Brain (organoid and tissue), 16 donors: ENCODE measurements at places on chromosomes 16 and 17.

- peak; percentile 10 for DNase-seq
Observed at GRCh38 chr17:64406321-64407200, 15.9 kb upstream of the PECAM1 start.

DNA sequence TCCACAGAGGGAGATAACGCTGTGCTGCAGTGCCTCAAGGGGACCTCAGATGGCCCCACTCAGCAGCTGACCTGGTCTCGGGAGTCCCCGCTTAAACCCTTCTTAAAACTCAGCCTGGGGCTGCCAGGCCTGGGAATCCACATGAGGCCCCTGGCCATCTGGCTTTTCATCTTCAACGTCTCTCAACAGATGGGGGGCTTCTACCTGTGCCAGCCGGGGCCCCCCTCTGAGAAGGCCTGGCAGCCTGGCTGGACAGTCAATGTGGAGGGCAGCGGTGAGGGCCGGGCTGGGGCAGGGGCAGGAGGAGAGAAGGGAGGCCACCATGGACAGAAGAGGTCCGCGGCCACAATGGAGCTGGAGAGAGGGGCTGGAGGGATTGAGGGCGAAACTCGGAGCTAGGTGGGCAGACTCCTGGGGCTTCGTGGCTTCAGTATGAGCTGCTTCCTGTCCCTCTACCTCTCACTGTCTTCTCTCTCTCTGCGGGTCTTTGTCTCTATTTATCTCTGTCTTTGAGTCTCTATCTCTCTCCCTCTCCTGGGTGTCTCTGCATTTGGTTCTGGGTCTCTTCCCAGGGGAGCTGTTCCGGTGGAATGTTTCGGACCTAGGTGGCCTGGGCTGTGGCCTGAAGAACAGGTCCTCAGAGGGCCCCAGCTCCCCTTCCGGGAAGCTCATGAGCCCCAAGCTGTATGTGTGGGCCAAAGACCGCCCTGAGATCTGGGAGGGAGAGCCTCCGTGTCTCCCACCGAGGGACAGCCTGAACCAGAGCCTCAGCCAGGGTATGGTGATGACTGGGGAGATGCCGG is 769 bp downstream of the CD19 start:
- no peak for DNase-seq

GRCh38 chr17:64497565-64498035 is 746 bp upstream of the POLG2 start:
- no peak for DNase-seq

GRCh38 chr17:33990943-33991706 is 264.0 kb upstream of the CCL2 start:
- DNase-seq, result no peak

DNA sequence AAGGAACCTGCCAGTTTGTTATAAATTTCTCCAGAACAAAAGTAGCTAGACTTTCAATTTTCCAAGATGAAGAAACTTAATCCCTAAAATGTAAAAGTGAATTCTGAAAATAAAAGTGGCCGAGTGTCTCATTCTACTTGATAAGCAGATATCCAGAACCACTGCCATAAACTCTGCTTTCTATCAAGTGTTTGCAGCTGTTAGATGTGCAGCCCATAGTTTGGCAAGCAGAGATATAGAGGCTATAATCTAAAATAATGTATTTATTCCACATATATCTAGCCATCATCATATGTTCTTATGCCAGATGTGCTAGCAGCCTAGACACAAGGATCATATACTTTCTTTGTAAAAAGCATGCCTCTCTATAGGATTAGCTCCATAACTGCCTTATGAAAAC is 14.7 kb upstream of the FBXL20 start:
- no peak for DNase-seq

GRCh38 chr17:5485270-5486205 is at the start of gene DERL2:
Gene DERL2, minus strand, starts transcription at chr17:5486178. Its CDS starts 17 bp downstream, at chr17:5486161.
- no peak for DNase-seq

GRCh38 chr16:84526794-84527531 is 22.5 kb upstream of the MEAK7 start:
- peak; percentile 60 for DNase-seq

GRCh38 chr16:22765479-22765878 is 48.5 kb upstream of the HS3ST2 start:
- DNase-seq, result no peak

DNA sequence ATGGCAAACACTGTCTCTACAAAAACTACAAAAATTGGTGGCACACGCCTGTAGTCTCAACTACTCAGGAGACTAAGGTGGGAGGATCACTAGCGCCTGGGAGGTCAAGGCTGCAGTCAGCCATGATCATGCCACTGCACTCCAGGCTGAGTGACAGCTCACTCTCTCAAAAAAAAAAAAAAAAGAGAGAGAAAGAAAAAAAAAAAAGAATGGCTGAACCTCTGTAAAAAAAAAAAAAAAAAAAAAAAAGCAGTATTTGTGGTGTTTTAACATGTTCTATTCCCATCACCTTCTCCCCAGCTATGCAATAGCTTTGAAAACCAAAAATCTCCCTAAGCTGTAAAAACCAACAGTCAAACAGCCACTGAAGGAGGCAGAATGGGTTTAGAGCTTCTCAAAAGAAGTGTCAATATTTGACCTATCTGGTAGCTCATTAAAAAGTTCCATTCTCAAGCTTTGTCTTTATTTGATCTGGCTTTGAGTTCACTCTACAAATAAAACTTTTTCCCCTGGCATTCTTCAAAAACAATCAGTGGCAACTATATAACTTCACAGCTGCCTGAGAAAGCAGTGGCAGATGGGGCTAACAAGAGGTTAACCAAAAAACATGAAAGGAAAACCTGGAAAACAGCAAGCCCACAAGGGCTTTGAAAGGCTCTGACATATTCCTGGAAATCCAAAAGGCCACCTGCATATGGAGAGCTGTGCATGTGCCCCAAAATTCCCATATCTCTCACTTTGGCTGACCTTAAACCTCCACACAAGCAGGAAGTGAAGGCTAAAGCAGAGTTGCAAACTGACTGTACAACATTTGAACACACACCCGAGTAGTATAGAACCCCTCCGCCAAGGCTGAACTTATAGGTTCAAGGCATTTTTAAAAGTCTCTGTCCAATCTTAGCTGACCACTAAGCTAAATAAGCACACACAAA is 36.0 kb downstream of the USP32 start:
- no peak for DNase-seq

DNA sequence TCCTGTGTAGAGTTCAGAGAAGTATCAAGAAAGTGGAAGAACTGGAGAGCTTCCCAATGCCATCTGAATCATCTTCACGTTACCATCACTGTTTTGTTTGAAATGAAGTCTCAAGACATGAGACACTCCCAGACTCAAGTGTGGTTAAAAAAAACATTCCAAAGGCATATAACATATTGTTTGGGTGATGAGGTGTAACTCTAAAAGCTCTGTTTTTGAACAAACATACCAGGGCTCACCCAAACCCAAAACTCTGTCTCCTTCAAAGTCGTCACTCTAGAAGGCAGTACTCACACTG is 6.3 kb upstream of the ZCCHC14 start:
- no peak for DNase-seq

DNA sequence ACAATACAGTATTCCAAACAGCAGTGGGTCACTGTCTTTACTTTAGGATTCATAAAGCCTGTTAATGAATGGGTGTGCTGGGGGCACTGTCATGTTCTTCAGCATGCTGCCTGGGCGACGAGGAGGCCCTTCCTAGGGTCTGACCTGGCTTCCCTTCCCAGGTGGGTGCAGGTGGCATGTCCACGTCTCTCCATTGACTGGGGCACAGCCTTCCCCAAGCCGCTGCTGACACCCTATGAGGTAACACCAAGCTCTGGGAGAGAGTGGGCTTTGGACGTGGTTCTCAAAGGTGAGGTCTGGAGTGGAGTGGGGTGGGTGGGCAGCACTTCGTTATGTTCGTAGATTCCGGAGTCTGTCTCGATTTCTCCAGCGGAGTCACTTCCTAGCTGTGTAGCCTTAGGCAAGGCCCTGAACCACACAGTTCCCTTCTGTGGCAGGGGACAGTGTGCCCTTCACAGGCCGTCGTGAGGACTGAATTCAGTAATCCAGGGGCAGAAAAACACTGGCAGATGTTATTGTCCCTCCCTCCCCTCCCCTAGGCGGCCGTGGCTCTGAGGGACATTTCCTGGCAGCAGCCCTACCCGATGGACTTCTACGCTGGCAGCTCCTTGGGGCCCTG is 771 bp upstream of the OVCA2 start:
- DNase-seq, result no peak

DNA sequence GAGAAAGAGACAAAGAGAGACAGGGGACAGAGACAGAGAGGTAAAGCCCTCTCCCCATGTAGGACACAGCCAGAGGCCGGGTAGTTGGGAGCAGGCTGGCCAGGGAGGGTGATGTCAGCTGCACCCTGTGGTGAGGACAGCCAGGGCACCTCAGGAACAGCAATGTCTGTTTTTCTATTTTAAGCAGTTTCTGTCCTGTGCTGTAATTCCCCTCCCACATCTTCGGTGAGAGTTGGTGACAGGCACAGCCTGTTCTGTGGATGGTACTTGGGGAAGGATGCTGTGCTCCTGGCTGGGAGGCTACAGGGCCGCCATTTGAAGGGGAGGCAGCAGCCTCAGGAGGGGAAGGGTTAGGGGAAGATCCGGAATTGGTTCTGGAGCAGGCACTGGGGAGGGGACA is 163.5 kb downstream of the SDK2 start:
- DNase-seq, result no peak

DNA sequence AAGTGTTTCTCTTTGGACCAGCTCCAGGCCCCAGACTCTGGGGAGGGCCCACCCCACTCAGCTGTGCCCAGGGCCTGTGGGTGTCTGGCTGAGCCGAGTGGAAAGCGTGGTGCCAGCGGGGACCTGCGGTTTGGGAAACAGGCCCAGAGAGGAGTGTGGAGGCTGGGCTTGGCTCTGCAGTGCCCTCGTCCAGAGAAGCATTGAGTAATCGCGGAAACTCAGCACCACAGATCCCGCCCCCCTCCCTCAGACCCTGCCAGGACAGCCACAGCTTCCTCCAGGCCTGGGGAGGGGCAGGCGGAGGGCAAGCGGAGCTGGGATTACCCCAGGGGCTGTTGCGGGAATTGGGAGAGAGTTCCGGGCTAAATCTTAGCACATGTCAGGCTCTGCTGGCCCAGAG is 14.6 kb upstream of the PITPNA start:
- DNase-seq, result no peak

DNA sequence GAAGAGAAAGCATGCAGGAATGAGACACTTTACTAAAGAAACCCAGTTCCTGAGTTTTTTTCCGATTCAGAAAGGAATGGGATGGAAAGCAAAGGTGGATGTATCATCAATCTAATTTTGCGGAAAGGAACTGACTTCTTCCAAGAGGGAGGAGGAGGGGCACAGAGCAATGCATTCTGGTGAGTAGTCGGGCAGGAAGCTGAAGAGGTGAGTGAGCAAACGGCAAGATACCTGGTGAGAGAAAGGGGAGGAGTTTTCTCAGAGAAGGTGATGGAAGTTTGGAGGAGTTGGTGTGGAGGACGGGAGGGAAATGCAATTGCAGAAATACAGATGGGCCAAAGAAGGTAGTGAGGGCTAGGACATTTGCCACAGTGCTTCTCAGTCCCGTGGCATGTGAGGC is 713.2 kb downstream of the KCNJ2 start:
- DNase-seq, result no peak

DNA sequence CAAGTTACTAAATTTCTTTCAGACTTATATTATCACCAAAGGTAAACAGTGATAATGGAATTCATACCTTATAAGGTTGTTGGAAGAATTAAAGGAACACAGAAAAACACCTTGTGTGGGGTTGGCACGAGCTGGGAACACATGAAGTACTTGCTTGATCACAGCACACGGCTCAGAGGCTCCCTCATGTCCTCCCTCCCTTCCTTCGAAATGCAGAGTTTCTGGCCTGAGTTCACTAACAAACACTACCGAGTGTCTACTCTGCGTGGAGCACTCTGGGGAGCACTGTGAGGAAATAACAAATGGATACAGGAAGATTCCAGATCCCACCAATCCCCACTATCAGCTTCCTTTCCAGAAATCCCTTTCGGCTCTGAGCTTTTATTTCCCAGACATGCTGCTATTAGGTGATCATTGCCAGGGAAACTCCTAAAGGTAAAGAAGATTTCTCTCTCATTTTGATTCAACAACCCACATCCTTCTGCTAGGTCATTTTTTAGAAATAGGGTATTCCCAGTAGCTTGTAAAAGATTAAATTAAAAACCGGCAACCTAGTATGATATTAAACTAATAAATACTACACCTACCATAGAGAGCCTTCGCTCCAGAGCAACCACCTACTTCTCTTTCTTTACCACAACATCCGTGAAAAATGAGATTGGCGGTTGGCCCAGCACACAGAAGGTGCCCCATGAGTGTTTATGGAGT is 6.1 kb upstream of the HNF1B start:
- peak; percentile 13 for DNase-seq
